AG09309 (cell line): ENCODE measurements at places on chromosomes 6 and 20.

GRCh38 chr20:25229486-25230165 is 18.3 kb upstream of the PYGB start:
- DNase-seq, result no peak

- no peak for DNase-seq
Observed at GRCh38 chr20:61776491-61777075, 289.1 kb downstream of the TAF4 start.

DNA sequence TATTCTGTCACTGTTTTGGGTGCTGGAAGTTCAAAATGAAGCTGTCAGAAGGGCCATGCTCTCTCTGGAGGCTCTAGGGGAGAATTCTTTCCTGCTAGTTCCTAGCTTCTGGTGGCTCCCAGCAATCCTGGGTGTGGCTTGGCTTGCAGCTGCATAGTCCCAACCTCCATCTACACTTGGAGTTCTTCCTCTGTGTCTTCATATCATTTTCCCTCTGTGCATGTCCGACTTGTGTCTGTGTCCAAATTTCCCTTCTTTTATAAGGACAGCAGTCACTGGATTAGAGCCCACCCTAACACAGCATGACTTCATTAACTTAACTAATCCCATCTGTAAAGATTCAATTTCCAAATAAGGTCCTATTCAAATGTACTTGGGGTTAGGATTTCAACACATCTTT is 23.3 kb upstream of the ENPP1 start:
- DNase-seq, result no peak

DNA sequence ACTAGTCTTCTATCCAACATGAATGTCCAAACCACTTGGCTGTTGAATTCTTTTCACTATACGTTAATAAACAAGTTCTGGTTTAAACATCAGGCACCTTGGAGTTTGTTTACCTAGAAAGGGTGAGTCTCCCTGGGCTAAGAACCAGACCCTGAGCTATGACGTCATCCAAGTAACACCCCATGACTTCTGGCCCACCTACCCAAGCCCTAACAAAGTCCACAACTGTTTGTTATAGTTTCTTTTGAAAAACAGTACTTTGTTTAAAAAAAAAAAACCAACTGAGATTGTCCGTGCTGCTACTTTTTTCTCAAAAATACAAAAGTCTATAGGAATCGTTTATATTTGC is 146.9 kb upstream of the BEND6 start:
- no peak for DNase-seq

GRCh38 chr6:31740397-31741223 is 805 bp downstream of the MSH5 start:
- DNase-seq, result no peak

GRCh38 chr6:68544450-68544849 is 90.6 kb upstream of the ADGRB3 start:
- no peak for DNase-seq

DNA sequence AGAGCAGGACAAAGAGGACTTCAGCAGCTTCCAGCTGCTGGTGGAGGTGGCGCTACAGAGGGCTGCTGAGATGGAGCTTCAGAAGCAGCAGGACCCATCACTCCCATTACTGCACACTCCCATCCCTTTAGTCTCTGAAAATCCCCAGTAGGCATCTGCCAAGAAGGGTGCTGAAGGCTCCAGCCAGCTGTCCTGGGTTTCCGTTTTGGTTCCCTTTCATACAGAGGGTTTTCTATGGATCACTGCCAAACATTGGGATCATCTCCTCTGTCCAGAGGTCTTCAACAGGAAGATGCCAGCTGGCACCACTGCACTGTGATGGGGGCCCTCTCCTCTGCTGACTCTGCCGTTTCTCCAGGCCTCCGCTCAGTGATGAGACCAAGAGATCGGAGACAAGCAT is 14.3 kb upstream of the RAB5IF start:
- no peak for DNase-seq

DNA sequence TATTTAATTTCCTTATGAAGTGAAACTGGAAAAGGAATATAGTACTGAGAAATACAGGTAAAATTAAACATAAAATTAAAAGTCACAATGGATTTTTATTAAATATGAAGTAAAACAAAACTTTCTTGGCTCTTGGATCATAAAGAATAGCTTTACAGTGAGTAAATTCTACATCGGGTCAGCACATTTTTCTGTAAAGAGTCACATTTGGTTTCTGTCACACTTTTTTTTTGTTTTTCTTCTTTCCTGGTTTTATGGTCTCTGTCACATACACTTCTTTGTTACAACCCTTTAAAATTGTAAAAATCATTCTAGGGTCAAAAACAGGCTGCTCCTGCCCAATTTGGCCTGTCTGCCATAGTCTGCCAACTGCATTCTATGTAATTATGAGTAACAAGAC is 254.4 kb upstream of the POU3F2 start:
- DNase-seq, result no peak

DNA sequence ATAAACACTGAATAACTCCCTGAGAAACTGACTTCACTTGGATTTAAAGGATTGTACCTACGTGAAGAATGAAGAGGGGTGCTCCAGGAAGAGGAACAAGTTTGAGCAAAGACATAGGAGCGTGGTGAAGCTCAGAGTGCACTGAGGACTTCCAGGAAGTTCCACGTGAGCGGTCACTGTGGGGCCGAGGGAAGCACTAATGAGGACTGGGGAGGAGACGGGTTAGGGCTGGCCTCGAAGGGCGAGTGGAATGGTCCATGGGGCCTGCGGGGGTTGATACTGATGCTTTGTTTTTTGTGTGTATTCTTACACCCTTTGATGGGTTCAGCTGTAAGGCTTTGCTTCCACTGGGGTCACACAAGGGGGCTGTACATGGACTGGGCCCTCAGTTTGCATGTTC is 91.9 kb downstream of the CDH4 start:
- DNase-seq, result no peak

DNA sequence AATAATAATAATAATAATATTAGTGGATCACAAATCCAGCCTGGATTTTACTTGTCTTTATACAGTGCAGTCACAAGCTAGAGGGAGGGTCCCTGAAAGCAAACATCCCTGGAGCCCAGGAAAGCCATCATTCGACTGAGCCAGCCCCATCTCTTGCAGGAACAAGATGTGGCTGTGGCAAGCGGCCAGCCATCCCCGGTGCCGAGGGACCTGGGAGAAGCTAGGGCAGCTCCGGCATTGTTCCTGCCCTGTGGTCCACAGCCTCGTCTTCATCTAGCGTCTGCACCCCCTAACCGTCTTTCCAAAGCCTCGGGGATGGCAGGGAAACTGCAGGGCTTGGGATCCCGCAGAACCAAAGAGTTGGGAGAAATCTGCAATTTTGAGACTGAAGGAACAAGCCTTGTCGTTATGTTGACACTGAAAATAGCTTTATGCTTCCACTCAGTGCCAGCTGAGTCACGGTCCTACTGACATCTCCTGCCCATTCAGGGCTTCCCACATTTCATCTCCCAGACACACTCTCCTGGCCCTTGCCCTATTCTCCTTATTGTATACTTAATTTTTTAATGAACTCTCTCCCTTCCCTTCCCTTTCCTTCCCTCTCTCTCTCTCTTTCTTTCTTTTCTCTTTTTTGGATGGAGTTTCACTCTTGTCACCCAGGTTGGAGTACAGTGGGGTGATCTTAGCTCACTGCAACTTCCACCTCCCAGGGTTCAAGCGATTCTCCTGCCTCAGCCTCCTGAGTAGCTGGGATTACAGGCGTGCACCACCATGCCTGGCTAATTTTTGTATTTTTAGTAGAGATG is 62.5 kb upstream of the ZNFX1 start:
- no peak for DNase-seq

DNA sequence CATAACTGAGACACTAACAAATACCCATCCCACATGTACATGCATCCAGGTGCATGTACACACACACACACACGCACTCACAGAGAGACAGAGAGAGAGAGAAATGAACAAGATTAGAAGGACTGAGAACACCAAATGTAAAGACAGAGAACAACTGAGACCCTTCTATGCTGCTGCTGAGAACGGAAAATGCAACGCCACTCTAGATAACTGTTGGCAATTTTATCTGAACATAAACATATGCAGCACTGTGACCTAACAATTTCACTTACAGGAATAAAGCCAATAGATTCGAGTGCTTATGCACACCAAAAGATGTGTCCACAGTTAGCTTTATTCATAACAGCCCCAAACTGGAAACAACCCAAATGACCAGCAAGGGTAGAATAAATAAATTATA is 103.8 kb upstream of the LY86 start:
- no peak for DNase-seq

DNA sequence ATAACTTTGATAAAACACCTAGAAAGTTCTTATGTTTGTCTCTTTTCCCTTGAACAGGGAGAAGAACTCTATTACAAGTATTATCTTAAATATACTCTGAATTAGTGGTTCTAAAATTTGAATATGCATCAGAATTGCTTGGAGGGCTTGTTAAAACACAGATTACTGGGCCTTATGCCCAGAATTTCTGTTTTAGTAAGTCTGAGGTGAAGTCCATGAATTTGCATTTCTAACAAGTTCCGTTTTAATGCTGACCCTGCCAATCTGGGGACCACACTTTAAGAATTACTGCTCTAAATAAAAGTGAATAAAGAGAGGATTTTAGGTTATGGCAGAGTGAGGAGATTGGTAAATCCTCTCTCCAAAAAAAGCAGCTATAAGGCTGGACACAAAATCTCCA is 168.1 kb upstream of the FLRT3 start:
- DNase-seq, result no peak

GRCh38 chr6:83270971-83271719 is 78.0 kb downstream of the RWDD2A start:
- DNase-seq, result peak; percentile 70

DNA sequence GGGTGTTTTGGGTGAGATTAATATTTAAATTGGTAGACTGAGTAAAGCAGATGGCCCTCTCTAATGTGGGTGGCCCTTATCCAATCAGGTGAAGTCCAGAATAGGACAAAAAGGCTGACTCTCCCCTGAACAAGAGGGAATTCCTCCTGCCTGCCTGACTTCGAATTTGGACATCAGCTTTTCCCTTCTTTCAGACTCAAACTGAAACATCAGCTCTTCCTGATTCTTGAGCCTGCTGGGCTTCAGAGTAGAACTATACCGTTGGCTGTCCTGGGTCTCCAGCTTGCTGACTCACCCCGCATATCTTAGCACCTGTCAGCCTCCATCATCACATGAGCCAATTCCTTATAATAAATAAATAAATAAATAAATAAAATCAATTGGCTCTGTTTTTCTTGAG is 15.0 kb upstream of the TGM6 start:
- DNase-seq, result no peak

- peak; percentile 34 for DNase-seq
Observed at GRCh38 chr6:22247916-22248482, 48.8 kb downstream of the PRL start.

- DNase-seq, result no peak
Observed at GRCh38 chr6:119442776-119443184, 93.2 kb upstream of the MAN1A1 start.

GRCh38 chr20:58714923-58715351 is 22.3 kb downstream of the NPEPL1 start:
- DNase-seq, result no peak

- no peak for DNase-seq
Observed at GRCh38 chr20:32235331-32236047, 27.8 kb downstream of the POFUT1 start.

- no peak for DNase-seq
Observed at GRCh38 chr20:63290677-63291472, 2.1 kb upstream of the COL20A1 start.

DNA sequence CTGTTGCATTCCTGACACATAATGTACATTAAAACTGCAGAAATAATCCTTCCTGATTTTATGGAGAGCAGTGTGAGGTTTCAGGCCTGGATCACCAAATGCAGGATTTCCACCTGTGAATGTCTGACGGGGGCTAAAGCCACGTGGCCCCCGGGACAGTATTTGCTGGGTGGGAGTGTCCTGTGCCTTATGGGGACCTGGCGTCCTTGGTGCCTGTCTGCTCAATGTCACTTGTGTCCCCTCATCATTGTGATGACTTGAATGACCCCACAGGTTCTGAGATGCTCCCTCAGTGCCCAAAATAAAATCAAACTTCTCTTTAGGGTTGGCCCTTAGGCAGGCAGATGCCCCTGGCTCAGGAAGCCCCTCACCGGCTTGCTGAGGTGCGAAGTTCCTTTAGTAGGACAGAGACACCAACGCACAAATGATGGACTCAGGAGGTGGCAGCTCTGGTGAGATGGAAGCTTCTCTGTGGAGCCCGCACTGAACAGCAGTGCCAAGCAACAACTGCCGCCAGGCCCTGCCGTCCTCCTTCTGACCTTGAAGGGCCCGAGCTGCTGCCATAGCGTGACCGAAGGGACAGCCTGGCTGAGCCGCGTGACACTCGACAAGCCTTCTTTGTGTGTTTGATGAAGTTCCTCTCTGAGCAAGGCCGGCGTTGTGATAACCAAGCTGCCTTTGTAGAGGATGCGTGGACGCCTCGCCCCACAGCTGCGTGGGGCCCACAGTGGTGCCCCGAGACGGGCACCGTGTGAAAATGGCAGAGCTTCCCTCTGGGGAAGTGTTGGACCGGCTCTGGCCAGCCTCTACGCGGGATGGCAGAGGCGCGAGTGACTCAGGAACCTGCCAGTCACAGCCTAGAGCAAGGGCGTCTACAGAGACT is 30.9 kb downstream of the FRMD1 start:
- DNase-seq, result no peak

GRCh38 chr6:85580118-85580877 is 13.4 kb downstream of the SNX14 start:
- no peak for DNase-seq

DNA sequence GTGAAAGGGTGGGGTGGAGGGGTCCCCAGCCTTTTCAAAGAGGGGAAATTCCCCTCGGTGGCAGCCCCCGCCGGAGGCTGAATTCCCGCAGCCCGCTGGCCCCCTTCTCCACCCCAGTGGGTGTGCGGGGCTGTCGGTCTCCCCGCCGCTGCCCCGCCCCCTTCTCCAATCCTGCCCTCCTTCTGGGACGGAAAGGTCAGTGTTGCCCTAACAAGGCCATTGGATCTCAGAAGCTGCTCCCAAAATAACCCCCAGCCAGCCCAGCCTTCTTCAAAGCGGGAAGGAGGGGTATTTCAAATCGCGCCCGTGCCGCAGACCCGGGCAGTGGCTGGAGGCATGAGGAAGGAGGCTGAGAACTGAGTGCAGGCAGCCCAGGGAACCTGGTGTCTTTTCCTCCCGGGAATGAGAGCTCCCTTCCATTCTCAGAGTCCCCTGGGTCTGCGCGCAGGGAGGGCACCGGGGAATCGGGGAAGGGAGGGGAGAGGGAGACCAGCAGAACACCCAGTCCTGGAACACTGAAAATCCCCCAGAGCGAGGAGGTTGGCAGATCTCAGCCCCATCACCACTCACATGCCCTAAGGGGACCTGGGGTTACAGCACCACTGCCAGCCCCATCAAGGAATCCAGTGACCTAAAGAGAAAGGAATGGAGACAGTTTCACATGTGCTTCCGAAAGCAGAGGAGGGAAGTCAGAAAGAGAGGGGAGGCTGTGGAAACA is at the start of gene JPH2:
TSS of gene JPH2 (minus strand) at position 135 of the 718 bp plus-strand sequence. CDS start 483 bp downstream, outside the sequence.
- no peak for DNase-seq

DNA sequence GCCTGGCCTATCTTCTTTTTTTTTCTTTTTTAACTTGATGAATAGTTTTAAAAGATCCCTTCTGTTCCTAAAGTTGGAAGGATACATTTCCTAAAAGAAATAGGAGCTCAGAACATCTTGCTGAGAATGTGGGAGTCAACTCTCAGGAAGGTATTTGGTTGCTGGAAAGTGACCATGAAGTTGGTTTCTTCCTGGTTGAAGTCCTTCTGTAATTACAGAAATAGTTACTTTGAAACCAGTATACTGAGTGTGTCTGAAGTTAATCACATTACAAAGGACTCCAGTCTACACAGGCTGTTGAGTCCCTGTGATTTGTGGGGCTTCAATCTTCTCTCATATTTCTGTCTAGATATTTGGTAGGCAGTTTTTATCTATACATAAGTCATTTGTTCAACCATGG is 9.8 kb upstream of the PLEKHG1 start:
- DNase-seq, result no peak

- no peak for DNase-seq
Observed at GRCh38 chr6:53179961-53180651, 31.5 kb upstream of the GCM1 start.
